IMR-90 (cell line): ENCODE measurements at places on chromosomes 16 and 17.

GRCh38 chr17:58254803-58255202 is 16.4 kb downstream of the LPO start:
- DNase-seq = no peak

DNA sequence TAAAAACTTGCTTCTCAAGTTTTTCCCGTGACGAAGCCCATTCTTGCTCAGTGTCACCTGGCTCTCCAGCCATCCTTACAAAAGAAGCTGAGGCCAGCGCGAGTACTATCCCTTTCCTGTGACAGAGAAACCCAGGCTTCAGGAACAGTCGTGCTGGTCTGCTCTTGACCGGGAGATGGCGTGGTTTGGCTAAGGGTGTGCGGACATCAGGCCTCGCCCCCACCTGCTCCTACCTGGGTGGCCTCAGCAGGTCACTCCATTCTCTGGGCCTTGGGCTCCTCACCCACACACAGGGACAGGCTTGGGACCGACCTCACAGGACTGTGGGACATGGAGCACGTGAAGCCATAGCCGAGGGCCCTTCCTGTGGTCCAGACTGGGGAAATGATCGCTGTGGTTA is 75.2 kb upstream of the CIBAR2 start:
- DNase-seq = no peak

GRCh38 chr16:81514041-81514559 is 69.5 kb downstream of the CMIP start:
- DNase-seq = no peak

- DNase-seq = peak; percentile 87
Measured at GRCh38 chr17:77372444-77373298, 231.9 kb downstream of the SEC14L1 start.

DNA sequence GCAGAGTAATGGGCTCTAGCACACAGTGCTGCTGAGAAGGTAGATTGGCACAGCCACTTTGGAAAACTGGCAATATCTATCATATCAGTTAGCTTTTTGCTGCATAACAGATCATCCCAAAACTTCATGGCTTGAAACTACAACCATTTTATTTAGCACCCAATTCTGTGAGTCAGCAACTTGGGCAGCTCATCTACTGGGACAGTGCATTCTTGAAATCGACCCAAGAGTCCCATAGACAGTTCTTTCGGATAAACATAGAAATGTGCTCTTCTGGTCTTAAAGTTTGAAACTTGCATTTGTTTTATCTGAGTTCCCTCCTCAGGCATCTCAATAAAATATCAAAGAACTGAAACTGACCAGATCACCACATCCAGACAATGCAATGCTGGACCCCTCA is 76.7 kb downstream of the CEP112 start:
- DNase-seq = peak; percentile 43

DNA sequence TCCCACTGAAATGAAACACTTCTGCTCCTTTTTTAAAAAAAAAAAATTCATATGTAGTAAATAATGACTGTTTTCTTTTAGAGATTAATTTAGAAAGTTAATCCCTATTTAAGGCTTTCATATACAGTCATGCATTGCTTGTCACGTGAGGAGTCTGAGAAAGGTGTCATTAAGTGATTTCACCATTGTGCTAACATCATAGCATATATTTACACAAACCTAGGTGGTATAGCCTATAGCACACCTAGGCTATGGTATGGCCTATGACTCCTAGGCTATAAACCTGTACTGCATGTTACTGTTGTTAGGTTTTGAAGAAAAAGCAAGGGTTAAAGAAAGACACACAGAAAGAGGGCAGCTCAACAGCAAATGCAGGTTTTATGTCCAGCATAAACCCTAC is 13.7 kb downstream of the PPY start:
- DNase-seq = no peak

GRCh38 chr17:1454541-1454940 is 1.5 kb downstream of the CRK start:
- DNase-seq = no peak

DNA sequence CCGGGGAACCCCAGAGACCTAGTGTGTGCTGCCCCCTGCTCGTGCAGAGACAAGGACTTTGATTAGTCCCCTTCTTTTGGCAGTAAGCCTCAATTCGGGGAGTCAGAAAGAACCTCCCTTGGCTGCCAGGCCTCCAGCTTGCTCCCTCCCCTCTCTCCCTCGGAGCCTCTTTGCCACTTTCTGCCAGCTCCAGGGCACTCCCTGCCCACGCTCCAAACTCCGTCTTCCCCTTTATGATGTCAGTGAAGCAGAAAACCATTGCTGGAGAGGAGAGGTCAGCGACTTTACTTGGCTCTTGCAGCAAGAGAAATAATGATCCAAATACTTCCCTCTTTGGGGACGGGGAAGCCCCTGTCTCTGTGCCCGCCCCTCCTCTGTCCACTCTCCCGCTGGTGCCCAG is 28.1 kb downstream of the TTYH2 start:
- DNase-seq = no peak
